Stimulated activated CD8-positive, alpha-beta memory T cell treated with anti-CD3 and anti-CD28 coated beads, Interleukin-7, amount 100 ng/mL, for 48 hours (primary cell): ENCODE measurements at places on chromosomes 12 and 14.

DNA sequence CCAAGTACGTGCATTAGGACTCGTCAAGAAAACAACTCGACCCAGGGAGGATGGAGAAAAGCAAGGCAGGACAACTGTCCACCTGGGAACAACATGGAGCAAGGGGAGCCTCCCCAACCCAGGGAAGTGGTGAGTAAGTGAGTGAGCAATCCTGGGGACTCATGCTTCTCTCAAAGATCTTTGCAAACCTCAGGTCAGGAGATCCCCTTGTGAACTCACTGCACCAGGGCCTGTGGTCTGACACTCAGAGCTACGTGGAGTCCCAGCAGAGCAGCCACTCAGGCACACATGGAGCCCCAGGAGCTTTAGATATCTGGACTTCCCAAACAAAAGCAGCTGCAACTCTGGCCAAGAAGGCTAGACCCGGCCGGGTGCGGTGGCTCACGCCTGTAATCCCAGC is 12.2 kb upstream of the OR5AU1 start:
- DNase-seq = no peak

GRCh38 chr14:61466249-61466904 is 145.0 kb downstream of the PRKCH start:
- DNase-seq = no peak

GRCh38 chr14:36091096-36091495 is 85.4 kb downstream of the PTCSC3 start:
- DNase-seq = no peak

GRCh38 chr12:72271451-72272090 is 599 bp upstream of the TRHDE start:
- no peak for DNase-seq

DNA sequence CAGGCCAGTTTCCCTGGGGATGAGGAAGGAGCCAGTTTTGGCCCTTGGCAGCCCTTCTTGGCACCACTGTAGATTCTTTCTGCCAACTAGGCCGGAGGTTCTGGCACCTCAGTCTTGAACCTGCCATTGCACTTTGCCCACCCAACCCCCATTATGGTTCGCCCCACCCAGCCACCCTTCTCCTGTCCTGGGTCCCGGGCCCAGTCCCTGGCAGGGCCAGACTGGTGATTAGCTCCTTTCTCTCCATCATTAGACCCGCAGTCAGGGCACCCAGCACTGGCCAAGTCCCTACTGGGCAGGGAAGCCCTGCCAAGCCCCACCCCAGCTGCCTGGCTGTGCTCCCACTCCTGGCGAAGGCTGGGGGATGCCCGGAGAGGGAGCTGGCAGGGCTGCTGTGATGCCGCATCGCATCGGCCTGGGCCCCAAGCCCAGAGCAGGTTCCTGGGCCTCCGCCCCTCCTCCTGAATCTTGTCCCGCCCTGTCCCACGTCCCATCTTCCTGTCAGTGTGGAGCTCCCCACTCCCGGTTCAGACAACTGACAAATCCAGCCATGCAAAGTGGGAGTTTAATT is 9.8 kb downstream of the FAM222A start:
- DNase-seq = no peak

DNA sequence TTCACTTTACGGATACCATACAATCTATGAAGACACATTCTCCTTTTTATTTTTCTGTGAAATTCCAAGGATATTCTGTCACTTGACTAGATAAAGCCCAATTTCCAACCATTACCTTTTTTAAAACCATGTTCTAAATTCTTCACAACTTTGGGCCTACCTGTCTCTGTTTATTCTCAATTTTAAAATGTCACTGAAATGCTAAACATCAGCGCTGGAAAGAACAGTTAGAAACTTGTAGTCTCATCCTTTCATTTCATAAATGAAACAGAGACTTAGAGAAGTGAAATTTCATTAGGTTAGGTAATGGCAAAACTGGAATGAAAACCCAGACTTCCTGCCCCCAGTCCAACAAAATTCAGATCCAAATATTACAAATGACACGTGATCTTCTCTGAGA is 396.2 kb downstream of the CCDC91 start:
- DNase-seq = no peak
